Stimulated activated CD8-positive, alpha-beta memory T cell treated with anti-CD3 and anti-CD28 coated beads, Interleukin-15, amount 100 ng/mL, for 4 hours (primary cell): ENCODE measurements at places on chromosomes 11 and 22.

- DNase-seq: no peak
These were observed 12.3 kb downstream of the TCF20 start for GRCh38 chr22:42258126-42258525.

DNA sequence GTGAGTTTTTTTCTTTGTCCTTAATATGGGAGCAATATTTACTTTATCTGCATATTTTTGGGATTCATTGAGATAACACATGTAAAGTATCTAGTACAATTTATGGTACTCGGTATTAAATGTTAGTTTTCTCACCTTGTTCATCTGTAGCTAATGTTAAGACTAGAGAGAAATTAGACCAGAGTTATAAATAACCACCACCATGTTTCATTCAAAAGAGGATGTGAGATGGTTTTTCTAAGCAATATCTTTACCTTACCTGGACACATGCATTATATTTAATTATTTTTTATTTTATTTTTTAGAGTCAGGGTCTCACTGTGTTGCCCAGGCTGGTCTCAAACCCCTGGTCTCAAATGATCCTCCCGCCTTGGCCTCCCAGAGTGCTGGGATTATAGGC, 18.4 kb downstream of the ARHGAP42 start:
- no peak for DNase-seq

- no peak for DNase-seq
These were observed 118.8 kb downstream of the NXPE2 start for GRCh38 chr11:114796954-114797721.

- peak; percentile 57 for DNase-seq
These were observed 587 bp downstream of the SLC25A22 start for GRCh38 chr11:797296-798092.

GRCh38 chr11:13238879-13239514, 38.6 kb upstream of the BMAL1 start:
- peak; percentile 7 for DNase-seq

DNA sequence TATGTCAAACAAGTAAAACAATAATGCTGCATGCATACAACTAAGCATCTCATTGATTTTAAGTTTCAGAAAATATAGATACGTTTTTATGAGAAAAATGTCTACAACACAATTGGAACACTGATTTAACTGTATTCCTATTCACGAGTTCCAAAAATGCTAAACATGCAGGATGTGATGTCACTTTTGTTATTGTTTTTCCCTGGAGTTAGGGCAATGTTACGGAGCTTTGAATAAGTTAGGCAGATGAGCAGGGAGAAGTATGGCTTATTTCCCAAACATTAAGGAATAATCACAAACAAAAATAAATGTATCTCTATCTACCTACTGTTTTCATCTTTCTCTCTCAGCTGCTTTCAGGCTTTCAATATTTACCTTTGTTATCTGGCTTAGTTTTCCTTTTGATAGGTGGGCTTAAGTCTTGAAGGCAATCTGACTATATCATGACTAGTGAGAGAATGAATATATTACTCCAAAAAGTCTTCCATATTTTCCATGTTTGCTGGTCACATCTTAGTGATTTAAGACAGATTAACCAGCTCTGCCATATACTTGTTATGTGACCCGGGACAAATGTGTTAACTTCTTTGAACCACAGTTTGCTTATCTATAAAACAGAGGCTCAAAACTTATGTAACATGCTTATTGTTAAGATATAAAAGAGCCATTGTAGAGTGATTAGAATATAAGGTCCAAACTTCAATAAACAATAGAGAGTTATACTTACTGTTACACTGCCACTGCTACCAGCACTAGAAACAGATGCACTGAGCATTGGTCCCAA, 854.4 kb upstream of the CCDC90B start:
- DNase-seq: no peak

- no peak for DNase-seq
These were observed 10.1 kb downstream of the TXN2 start for GRCh38 chr22:36471341-36471821.

DNA sequence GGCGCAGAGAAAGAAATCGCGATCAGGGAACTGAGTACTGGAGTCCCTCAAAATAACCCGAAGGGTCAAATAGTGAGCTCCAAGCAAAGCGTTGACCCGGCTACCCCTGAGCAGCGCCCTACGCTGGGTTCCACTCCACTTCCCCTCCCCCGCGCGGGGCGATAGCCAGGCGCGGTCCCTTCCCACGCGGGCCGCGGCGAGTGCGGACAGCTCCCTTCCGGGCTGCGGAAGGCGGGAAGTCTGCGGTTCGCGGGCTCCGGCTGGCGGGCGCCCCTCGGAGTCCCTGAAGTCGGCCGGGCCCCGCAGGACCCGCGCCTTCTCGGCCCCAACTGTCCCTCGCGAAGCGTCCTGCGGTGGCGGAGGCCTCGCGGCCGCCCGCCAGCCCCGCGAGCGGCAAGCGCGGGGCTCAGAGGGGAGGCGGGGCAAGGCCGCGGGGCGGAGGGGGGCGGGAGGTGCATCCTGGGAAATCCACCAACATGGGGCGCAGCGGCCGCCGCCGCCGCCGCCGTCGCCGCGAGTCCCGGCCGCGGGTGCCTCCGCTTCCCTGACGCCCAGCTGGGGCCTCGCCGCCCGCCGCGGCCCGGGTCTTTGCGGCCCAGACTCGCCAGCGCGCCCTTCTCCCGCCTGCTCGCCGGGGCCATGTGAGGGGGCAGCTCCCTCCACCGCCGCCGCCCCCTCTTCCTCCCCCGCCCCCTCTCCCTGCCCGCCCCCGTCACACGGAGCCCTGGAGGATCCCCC, at the start of gene QSER1:
Gene QSER1, plus strand, starts transcription at position 457 of the 738 bp plus-strand sequence. CDS start 315 bp downstream, outside the sequence.
- DNase-seq: peak; percentile 32

- no peak for DNase-seq
These were observed 23.6 kb upstream of the RNASEH2C start for GRCh38 chr11:65744026-65744698.

- no peak for DNase-seq
These were observed 21.5 kb upstream of the NRIP3 start for GRCh38 chr11:9025101-9025850.

DNA sequence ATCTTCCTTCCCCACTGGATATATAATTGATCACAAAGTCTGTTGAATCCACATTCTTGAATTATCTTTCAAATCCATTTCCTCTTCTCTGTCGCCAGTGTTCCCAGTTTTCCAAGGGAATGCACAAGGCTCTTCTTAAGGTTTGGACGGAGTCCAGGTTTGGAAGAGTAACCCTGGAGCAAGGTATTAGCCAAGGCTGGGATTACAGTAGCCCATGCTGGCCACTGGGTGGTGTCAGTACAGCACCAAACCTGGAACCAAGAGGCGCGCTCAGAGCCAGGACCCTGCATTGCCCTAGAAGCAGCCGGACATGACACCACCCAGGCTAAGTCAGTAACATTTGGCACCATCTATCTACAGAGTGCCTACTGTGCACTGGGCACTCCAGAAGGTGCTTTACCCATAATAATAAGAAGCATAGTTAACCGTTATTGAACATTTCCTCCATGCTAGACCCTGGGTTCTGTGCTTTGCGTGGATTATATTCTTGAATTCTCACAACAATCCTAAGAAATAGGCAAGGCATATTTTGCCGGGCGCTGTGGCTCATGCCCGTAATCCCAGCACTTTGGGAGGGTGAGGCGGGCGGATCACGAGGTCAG, 48.0 kb upstream of the CLPB start:
- DNase-seq: peak; percentile 6

GRCh38 chr11:22807855-22808570, 21.6 kb downstream of the SVIP start:
- DNase-seq: no peak

GRCh38 chr22:22759371-22759770, 115.0 kb downstream of the GGTLC2 start:
- no peak for DNase-seq

- no peak for DNase-seq
These were observed 177.4 kb upstream of the NECTIN1 start for GRCh38 chr11:119906376-119906775.

DNA sequence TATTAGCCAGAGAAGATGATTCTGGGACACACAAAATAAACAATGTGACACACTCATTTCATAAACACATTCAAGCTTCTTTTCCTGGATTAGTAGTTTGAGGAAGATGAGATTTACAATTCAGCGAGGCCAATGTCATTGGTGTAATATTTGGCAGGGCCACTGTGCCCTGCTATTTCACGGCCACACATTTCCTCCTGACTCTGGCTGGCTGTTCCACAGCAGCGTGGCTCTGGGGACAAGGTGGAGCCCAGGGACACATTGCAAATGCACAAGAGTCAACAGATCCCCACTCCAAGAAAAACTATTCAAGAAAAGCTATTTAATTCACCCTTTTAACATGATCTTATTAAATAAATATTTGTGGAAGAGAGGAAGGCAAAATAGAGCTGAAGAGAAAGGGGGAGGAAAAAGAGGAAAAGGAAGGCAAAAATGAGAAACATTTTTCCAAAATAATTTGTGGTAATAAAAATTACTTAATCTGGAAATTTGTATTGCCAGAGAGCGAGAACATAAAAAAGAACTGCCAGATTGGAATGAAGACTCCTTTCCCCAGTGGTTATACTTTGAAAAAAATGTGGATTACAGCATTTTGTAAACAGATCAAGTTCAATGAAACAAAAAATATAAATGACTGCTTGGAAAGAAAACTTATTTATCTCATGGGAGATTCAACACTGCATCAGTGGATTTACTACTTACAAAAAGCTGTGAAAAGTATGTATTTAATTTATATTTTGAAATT, 27.1 kb downstream of the NXPE2 start:
- no peak for DNase-seq

- no peak for DNase-seq
These were observed 44.3 kb downstream of the CWF19L2 start for GRCh38 chr11:107413352-107413751.

- no peak for DNase-seq
These were observed 10.2 kb upstream of the MS4A12 start for GRCh38 chr11:60482361-60482760.

GRCh38 chr22:48721395-48721669, 1106.3 kb downstream of the BRD1 start:
- no peak for DNase-seq

GRCh38 chr22:50201191-50202129, 649 bp downstream of the SELENOO start:
- DNase-seq: no peak

- no peak for DNase-seq
These were observed 112.0 kb upstream of the OR5AK2 start for GRCh38 chr11:56876621-56877275.

DNA sequence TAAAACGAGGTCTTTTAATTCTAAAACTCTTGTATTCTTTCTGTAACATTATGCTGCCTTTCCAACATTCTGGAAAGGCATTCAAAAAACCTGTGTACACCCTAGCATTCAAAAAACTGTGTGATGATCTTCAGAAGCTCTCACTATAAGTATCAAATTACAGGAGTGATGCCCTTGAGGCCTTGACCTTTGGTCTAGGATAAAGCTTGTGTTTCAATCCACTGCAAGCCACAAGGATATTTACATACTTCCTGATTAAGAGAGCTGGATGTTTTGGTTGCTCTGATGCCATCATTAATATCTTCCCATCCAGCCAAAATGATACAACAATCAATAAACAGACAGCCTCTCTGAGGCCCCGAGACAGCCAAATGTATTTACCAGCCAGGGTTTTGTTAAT, 11.9 kb downstream of the CLPB start:
- no peak for DNase-seq

GRCh38 chr22:45645526-45646414, 25.9 kb upstream of the ATXN10 start:
- DNase-seq: peak; percentile 52

DNA sequence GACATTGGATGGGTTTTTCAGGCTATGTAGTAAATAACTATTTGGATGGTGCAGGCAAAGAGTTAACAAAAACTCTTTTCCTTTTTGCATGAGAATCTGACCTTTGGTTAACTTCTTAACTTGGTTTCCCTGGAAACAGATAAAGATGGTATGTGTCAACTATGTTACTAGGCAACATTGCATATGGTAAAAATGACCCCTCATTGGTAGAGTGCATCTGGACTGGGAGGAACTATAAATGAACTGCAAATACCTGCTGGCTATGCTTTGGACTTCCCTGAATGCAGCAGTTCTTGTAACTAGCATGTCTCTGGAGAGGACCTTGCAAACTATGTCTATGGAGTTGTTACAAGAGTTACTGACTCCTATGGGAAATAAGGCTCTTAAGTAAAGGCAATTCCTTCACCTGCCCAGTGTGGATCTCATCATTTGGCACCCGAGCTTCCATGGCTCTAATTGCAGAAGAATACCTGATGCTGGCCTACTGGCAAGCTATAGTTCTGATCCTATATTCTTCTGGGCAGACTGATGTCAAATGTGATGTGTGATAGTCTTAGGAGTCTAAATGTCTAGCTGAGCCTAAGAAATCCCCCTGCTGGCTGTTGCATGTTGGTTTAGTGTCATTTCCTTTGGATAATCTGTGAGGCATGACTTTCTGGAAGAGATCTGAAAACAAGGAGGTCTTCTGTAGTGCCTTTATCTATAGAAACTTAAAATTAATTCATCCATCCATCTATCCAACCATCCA, 126.7 kb upstream of the MTMR2 start:
- no peak for DNase-seq

DNA sequence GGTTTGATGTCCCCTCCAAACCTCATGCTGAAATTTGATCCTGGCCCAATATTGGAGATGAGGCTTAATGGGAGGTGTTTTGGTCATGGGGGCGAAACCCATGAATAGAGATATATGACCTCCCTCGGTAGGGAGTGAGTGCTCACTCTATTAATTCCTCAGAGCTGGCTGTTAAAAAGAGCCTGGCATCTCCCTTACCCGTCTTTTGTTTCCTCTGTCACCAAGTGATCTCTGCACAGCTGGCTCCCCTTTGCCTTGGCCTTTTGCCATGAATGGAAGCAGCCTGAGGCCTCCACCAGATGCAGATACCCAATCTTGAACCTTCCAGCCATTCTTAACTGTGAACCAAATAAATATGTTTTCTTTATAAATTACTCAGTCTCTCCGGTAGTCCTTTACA, 4.5 kb upstream of the CCDC81 start:
- no peak for DNase-seq

GRCh38 chr11:115050756-115051155, 372.4 kb downstream of the NXPE2 start:
- no peak for DNase-seq

DNA sequence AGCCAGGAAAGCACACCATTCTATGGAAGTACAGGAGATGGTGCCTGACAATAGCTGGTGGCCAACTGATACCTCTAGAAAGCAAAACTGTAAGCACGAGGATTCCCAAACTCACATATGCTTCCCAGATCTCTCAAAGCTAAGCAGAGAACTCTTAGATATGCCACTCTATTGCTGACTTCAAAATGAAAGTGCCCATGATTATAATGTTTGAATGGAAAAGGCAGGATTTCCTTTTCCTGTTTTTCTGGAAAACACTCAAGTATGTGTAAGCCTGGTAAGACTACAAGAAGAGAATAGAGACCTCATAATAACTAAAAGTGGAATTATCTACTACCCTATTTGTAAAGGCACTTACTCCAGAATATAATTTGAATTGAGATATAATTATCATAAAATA, 2.6 kb upstream of the CARD18 start:
- DNase-seq: no peak

DNA sequence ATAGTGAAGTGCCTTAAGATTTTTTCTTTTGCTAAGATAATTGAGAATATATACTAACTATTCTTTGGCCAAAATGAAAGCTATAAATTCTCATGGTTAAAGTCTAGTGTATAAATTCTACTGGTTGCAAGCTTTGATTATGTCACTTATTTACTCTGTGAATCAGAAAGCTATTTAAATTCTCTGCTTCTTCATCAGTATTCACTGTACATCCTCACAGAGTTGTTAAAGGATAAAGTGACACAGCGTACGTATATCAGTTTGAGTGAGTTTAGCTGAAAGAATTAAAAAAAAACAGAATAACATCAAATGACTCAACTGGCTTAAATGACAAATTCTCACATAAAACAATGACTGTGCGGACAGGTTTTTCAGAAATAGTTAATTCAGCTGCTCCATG, 453.1 kb downstream of the NELL1 start:
- DNase-seq: no peak

- DNase-seq: no peak
These were observed 30.3 kb upstream of the FBLN1 start for GRCh38 chr22:45472426-45472825.
